HT-29 (cell line): ENCODE measurements at places on chromosomes 3 and 15. TPM values are rescaled to one million over a fixed set of nuclear protein-coding genes. Genes with fewer than 3 reads are reported as not detected.

DNA sequence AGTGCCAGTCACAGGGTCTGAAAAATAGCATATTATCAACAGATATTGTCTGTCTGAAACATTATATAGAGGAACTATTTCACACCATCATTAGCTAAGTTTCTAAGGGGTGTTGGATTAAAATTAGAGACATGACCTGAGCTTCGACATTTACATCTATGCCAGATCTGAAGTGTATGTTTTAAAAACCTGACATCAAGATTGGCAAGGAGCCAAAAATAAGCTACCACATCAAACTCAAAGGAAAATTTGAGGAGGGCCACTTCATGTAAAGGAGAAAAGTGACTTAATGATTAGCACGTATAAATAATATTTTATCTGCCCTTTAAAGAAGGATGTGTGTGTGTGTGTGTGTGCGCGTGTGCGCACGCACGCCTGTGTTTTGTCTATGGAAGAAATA, 752.0 kb upstream of the GRM7 start:
- no peak for DNase-seq

SLC2A2 gene
- total RNA-seq, result 0.03 and 0.05 TPM in 2 replicates

DNA sequence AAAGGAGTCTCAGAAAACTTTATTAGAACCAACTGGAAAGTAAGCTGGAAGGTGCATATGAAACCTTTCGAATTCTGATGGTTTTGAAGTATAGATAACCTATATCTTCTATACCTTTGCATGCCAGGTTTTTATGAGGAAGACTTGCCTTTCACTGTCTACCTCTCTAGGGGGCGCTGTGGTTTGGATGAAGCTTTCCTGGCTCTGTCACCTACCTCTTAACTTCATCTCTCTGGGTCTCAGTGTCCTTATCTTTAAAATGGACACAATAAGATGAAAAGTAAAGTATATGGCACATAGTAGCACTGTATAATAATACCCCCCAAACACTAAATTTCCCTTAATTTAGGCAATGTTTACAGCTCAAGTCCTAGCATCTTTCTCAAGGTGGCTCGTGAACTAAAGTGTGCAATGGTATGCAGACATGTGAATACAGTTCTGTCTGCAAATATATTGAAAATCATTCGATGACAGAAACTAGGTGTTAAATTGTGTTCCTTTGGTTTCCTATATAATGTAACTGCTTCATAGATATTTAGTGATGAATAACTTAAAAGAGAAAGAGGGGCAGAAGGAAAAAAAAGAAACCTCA, 314.3 kb downstream of the CHST2 start:
- peak; percentile 16 for DNase-seq

DNA sequence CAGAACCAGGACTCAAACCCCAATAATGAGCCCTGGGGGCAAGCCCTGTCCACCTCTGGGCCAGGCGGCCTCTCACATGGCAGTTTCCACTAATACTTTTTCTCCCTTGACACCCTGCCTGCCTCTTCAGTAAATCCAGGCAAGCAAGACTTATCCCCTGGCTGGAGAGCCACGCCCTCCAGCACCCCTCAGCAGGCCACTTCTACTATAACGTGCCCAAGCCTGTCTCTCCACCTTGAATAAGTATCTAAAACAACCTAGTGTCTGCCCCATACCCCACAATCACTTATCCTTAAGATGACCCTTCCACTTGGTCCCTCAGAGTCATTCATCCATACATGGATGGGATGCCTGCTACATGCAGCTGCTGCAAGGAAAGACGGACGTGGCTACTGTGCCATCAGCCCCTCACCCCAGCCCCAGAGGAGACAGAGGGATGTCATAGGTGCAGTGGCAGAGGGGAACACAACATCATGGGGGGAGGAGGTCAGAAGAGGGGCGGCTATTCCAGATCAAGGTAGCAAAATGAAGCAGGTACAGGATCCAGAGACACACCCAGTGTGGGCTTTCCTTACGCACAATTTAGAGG, 63.4 kb downstream of the LRIG1 start:
- no peak for DNase-seq

GRCh38 chr3:114404590-114404989, 110.8 kb downstream of the TIGIT start:
- DNase-seq, result no peak

GRCh38 chr15:52790169-52790708, at the start of gene ONECUT1:
Gene ONECUT1 (minus strand): TSS chr15:52790336. CDS start chr15:52789884, 452 bp downstream.
- DNase-seq, result no peak

FBXO40 gene
- total RNA-seq, result not detected in 2 replicates

- peak; percentile 90 for DNase-seq
These were observed 45.0 kb downstream of the TNK2 start for GRCh38 chr3:195863121-195864061.

- DNase-seq, result no peak
These were observed 759 bp downstream of the CD96 start for GRCh38 chr3:111542611-111543300.

DNA sequence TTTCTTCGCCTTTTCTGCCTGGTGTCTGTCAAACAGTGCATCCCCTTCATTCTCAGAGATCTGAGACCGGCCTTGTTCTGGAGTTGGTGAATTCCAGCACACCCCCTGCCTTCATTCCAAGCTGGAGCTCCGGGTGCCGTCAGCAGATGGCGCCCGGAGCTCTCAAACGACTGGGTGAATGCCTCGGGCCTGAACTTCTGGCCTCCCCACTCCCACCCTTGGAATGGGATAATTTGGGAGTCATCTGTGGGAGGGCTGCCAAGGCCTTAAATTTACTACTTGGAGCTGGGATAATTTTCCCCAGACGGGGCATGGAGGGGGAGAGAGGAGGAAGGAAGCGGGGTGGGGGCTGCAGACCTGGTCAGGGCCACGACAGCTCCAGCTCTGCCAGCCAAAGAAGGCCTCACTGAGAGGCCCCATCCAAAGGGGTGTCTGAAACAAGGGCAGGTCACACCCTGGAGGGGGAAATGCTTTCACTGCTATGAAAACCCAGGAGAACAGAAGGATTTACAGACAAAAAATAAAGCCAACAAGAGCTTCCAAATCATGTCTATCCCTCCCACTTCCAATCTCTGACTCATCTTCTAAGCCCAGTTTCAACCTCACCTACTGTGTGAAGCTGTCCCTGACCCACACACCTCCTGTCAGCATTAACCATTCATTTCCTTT, 187.9 kb downstream of the OPA1 start:
- DNase-seq, result peak; percentile 84

- peak; percentile 88 for DNase-seq
These were observed 9.4 kb upstream of the RPL24 start for GRCh38 chr3:101695779-101696372.

GRCh38 chr15:20345401-20345958, 196.1 kb downstream of the GOLGA6L6 start:
- DNase-seq, result no peak

FSIP1 gene
- 0.48 and 2.1 TPM in 2 replicates for total RNA-seq

DNA sequence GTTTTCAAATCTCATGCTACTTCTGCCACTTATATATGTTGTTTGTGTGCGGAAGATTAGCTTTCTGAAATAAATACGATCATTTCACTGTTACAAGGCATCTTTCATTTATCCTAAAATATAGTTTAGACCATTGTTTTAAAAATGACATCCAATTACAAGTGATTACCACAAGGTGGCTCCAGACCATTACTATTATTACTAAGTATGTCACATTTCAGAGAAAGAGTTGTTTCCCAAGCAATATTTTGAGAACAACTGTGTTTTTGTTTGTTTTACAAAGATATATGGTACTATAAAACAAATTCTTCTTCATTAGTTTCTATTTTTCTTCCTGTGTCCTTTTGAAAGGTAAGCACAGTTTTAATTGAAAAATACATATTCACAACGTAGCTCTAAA, 136.0 kb upstream of the RAP2B start:
- DNase-seq, result peak; percentile 65

DNA sequence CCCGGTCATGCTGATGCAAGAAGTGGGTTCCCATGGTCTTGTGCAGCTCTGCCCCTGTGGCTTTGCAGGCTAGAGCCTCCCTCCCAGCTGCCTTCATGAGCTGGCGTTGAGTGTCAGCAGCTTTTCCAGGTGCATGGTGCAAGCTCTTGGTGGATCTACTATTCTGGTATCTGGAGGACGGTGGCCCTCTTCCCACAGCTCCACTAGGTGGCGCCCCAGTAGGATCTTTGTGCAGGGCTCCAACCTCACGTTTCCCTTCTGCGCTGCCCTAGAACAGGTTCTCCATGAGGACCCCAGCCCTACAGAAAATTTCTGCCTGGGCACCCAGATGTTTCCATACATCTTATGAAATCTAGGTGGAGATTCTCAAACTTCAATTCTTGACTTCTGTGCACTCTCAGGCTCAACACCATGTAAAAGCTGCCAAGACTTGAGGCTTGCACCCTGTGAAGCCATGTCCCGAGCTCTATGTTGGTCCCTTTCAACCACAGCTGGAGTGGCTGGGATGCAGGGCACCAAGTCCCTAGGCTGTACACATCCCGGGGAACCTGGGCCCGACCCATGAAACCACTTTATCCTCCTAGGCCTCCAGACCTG, 238.4 kb upstream of the MDFIC2 start:
- DNase-seq, result peak; percentile 67

FOXB1 gene
- total RNA-seq, result 0.05 TPM in 1 of 2 replicates, not detected in the other

- DNase-seq, result no peak
These were observed 64.3 kb downstream of the FBN1 start for GRCh38 chr15:48581219-48581618.

DNA sequence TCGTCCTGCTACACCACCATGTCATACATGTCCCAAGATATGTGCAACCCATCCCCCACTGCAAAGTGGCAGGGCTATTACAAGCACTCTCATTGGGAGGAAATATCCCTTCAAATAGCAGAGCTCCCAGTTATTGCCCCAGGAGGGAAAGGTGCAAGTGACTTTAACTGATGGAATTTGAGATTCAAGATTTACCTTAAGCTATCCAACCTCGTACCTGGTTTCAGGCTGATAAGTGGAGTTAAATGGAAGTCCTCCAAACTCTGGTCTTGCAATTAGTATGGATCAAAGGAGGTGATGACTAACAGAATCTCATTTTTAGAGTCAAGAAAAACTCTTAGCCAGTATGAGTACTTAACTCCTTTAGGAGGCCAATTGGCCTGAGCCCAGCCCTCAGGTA, 2.1 kb downstream of the SLCO2A1 start:
- no peak for DNase-seq

- DNase-seq, result no peak
These were observed 33.0 kb downstream of the SLC28A1 start for GRCh38 chr15:84917452-84917851.

RABL3 gene
- 6.8 and 13.3 TPM in 2 replicates for total RNA-seq

SSUH2 gene
- 0.08 and 0.10 TPM in 2 replicates for total RNA-seq

PLA2G4D gene
- 0.03 TPM in 1 of 2 replicates, not detected in the other for total RNA-seq

BTLA gene
- not detected in 2 replicates for total RNA-seq

DNA sequence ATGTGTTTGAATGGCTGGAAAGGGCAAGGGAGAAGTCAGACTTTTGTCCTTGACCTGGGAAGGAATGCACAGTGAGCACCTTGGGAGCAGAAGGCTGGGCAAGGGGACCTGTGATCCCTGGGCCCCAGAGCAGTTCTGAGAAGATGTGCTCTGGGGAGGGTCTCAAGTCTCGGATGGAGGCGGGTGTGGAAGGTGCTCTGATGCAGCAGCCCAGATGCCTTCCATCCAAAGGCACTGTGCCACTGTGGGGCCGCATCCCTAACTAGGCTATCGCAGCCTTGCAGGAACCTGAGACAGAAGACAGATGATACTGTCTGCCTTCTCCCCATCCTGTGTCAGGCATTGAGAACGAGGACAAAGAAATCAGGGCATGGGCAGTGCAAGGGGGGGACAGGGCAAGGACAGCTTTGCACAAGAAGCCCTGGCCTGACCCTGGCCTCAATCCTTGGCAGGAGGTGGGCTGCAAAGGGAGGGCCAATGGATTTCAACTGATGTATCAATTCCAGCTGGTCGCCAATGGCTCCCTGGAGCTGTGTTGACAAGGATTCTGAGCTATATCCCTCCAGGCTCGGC, 14.6 kb upstream of the PRKCD start:
- DNase-seq, result no peak

- no peak for DNase-seq
These were observed 115.3 kb upstream of the NEO1 start for GRCh38 chr15:72936691-72937679.

GRCh38 chr3:177449360-177450006, 252.2 kb upstream of the TBL1XR1 start:
- peak; percentile 84 for DNase-seq

DNA sequence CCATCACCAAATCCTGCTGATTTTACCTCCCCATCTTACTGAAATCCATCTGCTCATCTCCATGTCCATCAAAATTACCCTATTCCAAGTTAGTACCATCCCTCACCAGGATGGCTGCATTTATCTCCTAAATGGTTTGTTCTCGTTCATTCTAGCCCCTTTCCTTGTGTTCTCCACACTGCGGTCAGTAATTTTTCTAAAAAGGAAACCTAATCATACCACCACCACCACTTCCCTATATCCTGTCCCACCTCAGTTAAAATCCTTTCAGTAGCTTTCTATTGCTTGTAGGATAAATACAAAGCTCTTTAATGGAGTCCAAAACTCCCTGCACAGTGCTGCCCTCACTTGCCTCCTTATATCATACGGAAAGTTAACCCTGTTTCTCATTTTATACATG, 51.1 kb downstream of the UACA start:
- DNase-seq, result no peak

SUCLG2 gene
- total RNA-seq, result 12.8 and 13.9 TPM in 2 replicates

GOLGA8G gene
- total RNA-seq, result not detected in 2 replicates

ACP3 gene
- 2.8 and 4.0 TPM in 2 replicates for total RNA-seq

GRCh38 chr15:72230197-72231065, 559 bp downstream of the PKM start:
- peak; percentile 81 for DNase-seq

GRCh38 chr3:144763878-144764454, 792.3 kb downstream of the DIPK2A start:
- no peak for DNase-seq

CD200 gene
- 0.39 and 0.71 TPM in 2 replicates for total RNA-seq

POC1A gene
- total RNA-seq, result 25.2 and 27.4 TPM in 2 replicates

C3orf80 gene
- total RNA-seq, result not detected in 2 replicates

DNA sequence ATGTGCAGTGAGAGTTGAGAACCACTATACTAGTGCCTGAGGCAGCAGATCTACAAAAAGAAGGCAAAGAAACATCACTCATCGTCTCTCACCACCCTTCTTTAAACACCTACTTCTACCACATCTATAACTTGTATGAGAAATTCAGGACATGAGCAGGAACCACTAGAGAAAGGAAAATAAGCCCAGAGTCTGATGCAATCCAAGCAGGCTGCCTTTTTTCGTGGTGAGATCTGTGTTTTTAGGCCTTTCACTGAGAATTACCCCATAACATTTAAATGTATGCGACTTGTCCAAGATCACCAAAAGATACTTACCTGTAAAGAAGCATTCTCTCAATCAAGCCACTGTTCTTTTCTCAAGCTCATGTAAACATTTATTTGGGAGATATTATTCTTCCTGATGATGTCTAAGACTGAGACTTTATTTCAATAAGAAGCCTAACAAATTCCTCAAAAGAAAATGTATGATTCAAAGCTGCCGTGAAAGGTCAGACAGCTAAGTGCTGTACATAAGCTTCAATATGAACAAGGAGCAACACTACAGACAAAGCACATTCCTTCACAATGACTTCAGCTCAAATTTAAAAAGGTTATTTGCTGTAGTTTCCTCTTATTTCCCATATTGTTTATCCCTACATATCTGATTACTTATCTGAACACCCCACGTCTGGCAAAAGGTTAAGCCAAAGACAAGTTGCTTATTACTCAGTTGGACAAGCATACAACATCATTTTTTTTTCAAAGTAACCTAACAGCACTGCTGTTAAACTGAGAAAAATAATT, 16.5 kb downstream of the SPICE1 start:
- DNase-seq, result no peak

- DNase-seq, result no peak
These were observed 331.1 kb downstream of the FOXP1 start for GRCh38 chr3:71252466-71252865.

MAP1A gene
- 0.46 and 0.50 TPM in 2 replicates for total RNA-seq
